ENCODE measurements at places on chromosomes 13 and 19.
A peak's percentile ranks its signal among the peaks of the same experiment; 100 is the strongest.

DNA sequence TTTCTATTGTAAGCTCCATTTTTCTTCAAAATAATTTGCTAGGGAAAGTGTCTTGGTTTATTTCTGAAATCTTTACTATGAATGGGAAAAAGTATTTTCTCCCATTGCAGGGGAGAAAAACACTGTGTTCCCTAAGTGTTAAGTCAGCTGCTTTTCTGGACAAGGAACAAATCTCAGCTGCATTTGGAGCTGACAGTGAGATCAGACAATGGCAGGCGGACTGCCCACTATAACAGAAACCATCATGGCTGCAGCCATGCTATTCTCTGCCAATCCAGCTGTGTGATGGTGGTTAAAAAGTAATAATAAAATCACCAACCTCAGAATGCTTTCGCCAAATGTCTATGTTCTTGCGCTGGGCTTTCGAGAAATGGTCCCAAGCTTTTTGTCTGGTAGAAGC lies 302.7 kb downstream of the DNAJC15 start:
- DNase-seq: no peak

DNA sequence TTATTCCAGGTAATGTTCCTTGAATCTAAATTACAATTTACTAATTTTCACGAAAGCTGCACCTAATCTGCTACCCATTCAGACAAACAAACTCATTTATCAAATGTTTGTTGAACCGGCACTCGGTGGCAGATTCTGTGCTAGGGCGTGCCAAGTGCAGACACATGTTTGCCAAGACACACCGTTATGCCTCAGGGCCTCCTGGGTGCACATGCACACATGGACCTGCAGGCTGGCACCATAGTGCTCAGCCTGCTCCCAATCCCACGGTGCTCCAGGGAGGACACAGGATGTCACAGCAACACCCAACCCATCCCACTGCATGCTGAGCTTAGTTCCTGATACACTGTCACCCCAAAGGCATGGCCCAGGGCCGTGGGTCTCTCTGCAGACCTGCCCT lies 7.7 kb downstream of the SCGB2B2 start:
- no peak for DNase-seq

GRCh38 chr19:38819231-38819920 lies 6.6 kb upstream of the LGALS4 start:
- DNase-seq: peak; percentile 39

GRCh38 chr19:48190288-48190884 lies 19.9 kb downstream of the ZSWIM9 start:
- DNase-seq: no peak

GRCh38 chr13:89951341-89951740 lies 1396.1 kb upstream of the MIR17HG start:
- DNase-seq: no peak

DNA sequence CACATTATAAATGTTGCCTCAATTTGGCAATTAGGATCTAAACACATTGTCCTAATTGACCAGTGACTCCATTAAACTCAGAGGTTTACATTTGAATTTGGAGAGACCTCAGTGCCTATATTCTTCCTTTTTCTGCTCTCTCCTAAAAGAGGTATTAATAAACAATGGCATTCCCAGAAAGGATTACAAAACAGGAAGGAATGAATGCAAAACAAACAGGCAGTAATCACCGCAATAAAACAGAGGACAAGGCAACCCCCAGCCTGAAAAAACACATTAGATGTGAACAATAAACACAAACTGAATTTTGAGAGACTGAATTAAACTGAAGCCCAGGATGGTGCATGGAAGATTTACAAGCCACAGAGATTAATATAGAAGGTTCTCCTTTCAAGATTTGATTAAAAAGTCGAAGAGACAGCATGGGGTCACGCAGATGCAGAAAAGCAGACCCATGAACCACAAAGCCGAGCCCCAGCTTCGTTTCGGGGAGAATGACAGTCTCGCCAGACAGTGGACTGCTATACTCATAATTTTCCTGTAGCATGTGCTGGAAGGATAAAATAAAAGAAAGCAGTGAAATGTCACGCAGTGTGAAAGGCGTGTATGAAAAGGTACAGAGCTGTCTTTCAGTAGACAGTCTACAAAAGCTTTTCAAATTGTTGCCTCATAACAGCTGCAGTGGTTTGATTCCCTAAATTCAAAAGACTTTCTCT lies 503.0 kb downstream of the LIG4 start:
- DNase-seq: no peak

DNA sequence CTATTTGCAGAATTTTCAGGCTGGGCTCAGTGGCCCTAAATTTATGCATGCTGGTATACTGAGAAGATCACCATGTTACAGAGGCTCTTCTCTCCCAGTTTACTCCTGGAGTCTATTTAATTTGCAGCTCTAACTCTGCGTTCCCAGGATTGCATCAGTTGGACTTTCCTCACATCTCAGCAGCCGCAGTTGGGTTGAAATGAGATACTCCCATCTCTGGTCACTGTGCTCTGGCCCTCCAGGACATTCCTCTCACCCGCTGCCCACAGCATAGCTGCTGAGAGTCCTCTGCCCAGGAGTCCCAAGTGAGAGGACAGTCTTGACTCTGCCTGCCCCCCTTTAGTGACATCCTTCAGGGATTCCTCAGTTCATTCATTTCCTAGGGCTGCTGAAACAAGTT lies 150.9 kb downstream of the LACC1 start:
- no peak for DNase-seq

- DNase-seq: no peak
Observed at GRCh38 chr13:48827709-48828108, 148.0 kb upstream of the FNDC3A start.

DNA sequence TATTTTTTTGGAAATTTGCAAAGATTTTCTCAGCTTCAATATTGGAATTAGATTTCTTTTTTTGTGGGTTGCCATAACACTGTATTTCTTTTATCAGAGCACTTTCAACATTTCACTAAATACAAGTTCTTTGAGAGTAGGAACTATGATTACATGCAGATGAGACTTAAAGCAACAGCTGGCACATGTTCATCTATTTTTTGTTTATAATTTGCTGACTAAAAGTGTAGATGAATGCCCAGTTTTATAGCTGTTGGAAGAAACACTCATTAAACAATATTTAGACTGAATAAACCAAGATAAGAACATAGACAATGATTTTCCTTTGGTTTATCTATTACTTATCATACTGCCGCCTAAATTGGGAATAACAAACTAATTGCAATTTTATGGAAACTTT lies 803.0 kb upstream of the KLHL1 start:
- no peak for DNase-seq

DNA sequence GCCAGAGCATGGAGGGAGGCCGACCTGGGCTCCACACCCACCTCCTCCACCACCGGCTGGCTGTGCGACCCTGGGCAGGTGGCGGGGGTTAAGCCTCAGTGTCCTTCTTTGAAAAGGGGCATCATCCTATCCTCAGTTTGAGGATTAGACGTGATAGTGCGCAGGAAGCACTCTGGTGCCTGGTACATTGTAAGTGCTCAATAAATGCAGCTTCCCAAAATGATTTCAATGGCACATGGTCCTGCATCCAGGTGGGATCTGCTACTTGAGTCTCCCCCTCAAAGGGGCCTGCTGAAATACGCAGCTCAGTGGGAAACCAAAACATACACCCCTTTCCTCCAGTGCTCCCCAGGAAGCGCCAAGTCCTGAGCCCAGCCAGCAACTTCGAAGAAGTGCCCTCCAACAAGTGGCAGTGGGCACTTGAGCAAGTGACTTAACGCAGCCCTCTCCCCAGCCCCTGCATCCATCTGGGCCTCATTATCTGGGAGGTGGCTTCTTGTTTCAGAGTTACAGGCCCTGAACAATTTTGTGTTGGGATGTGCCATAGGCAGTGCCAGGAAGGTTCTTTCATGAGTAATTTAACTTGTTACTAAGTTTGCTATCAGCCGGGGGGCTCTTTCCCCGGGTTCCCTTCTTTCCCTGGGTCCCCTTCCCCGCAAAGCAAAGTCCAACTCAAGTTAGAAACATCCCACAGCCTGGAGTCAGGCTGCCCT lies 17.9 kb downstream of the ACTN4 start:
- DNase-seq: no peak

DNA sequence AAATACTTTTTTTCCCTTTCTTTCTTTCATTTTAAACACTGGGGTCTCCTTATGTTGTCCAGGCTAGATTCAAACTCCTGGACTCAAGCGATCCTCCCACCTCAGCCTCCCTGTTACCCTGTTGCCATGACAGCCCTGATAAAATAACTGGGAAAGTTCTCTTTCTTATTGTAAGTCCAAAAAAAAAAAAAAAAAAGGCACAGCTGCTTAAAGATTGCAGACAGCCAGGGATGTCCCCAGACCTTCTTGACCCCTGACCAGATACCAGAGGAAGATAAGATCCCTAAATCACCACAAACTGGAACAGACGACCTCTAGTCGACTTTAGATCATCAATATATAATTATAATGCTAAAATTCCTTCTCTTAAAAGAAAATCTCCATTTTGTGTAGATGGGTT lies 1.1 kb upstream of the MVB12A start:
- no peak for DNase-seq

All from left ventricle myocardium inferior (tissue), 1 donor.